ENCODE measurements at places on chromosomes 7 and 10.

DNA sequence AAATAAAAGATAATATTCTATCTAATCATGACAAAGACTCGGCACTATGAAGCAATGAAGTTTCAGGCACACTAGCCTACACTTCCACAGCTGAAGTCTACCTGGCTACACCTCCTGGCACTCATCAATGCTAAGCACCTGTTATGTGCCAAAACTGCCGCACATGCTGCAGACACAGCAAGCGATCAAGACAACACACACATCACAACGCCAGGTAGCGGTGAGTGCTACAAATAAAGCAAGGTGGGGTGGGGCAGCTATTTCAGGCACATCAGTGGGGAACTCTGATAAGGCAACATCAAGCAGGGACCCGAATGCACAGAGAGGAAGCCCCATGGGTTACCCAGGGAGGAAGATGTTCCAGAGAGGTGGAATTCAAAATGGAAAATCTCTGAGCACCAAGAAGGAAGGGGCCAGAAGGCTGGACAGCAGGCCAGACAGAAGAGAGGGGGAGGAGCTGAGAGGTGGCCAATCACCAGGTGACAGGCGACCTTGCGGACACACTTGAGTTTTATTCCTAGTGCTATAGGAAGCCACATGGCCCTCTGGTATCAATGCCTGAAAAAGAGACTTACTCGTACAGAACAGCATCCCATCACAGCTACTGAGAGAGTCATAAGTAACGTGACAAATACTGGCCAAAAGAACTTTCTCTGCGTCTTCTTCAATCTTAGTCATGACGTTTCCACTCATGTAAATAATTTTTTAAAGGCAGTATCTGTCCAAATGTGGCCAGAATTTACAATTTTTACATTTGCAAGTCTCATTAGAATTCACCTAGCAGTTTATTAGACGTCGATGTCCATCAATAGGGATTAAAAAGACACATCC, 8.0 kb downstream of the PSAP start:
- no peak for DNase-seq

DNA sequence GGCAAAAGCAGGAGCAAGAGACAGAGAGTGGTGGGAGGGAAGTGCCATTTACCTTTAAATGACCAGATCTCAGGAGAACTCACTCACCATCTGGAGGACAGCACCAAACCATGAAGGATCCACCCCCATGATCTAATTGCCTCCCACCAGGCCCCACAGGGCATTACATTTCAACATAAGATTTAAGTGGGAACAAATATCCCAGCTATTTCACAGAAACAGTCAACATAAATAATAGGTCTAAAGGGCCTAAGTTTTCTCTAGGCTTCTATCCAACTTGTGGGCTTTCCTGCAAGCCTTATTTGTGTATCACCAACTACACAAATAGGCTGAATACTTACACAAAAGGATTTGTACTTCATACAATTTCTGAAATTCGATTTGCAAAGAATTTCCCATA, 196.8 kb upstream of the POT1 start:
- no peak for DNase-seq

GRCh38 chr7:1498370-1499305, 5.6 kb downstream of the INTS1 start:
- no peak for DNase-seq

DNA sequence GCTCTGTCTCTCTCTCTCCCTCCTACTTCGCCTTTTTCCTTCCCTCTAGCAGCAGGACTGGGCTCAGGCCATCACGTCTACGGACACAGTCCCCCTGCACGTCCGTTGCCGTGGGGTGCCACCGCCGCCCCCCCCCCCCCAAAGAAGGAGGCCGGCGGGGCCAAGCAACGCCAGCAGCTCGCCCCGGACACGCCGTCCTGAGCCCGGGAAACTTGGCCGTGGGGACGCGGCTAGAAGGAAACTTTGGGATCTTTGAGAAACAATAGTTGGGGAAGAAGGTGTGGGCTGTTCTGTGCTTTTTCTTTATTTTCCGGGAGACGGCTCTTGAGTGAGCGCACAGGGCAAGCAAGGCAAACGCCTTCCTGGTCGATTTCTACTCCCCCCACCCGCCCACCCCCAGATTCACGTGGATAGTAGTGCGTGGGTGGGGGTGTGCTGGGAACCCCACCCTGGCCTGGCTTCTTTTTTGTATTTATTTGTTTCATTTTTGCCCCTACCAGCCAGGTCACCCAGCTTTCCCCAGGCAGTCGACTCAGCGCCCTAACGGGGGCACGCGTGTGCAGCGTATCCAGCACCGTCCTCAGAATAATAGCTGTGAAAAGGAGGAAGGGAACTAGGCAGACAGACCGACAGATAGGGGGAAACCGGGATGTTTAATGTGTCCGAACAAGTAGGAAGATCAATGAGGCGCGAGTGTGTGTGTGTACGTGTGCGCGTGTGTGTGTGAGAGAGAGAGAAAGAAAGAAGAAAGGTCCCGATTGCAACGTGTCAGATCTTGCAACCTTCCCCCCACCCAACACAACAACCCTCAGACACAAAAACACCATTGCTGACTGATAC, 1.4 kb downstream of the MXI1 start:
- DNase-seq, result peak; percentile 40

GRCh38 chr10:128172756-128173155, 46.5 kb upstream of the MKI67 start:
- no peak for DNase-seq

DNA sequence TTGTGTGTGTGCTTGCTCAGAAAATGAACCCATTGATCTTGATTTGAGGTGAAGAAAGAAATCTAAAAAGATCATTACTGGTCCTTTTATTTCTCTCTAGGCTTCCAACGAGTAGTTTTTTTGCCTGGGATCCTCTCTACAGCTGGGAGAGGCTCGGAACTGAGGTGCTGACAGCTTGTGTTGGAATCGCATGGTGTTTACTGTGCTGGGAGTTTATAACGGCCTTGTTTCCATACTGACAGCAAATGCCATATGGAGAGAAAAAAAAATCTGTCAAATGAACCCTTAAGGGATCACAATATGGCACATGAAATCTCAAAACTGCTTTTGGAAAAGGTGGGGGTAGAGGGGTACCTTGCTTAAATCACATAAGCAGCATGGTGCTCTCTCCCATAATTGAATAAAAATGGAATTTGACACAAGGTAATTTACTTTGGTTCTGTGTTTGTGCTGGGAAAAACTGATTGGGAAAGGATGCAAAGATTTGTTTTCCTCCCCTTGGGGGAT, 165.0 kb downstream of the RGS10 start:
- no peak for DNase-seq

GRCh38 chr10:117320050-117320665, 55.1 kb downstream of the PDZD8 start:
- no peak for DNase-seq

DNA sequence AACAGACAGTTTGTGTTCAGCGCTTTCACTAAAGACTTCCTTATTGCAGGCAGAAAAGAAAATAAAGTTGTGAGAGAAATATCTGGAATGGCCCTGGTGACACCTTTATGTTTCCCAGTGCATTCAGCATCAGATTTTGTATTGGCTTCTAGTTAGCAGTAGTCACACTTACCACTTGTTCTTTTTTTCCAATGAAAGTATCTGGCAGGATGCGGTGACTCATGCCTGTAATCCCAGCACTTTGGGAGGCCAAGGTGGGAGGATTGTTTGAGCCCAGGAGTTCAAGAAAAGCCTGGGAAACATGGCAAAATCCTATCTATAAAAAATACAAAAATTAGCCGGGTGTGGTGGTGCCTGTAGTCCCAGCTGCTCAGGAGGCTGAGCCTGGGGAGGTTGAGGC, 649.6 kb downstream of the LRMDA start:
- DNase-seq, result no peak

Measured in GF-D8 (cell line).